Gastrocnemius medialis (tissue), 4 donors: ENCODE measurements at places on chromosomes 6 and 20.
A peak's percentile ranks its signal among the peaks of the same experiment; 100 is the strongest.

GRCh38 chr6:100913400-100914276, 32.5 kb upstream of the ASCC3 start:
- DNase-seq, result no peak

- DNase-seq, result no peak
Observed at GRCh38 chr20:56358070-56358469, 704 bp upstream of the FAM210B start.

DNA sequence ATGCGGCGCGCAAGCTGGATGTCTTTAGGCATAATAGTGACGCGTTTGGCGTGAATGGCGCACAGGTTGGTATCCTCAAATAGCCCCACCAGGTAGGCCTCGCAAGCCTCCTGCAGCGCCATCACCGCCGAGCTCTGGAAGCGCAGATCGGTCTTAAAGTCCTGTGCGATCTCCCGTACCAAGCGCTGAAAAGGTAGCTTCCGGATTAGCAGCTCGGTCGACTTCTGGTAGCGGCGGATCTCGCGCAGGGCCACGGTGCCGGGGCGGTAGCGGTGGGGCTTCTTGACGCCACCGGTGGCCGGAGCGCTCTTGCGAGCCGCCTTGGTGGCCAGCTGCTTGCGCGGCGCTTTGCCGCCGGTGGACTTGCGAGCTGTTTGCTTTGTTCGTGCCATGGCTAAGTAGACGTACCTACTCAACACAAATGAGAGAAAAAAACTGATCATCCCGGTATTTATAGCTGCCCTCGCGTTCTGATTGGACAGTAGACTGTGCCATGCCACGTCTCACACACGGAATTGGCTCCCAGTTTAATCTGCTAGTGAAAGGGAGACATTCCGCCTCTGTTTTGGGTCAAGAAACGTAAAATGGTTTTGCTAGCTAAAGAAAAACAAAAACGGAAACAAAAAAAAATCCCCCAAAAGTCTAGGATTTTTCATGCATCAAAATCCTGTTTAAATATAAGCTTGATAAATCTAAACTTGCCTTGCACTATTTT, 40.1 kb downstream of the OR2B2 start:
- no peak for DNase-seq

GRCh38 chr6:33732817-33733708, 13.6 kb downstream of the IP6K3 start:
- DNase-seq, result no peak

GRCh38 chr6:40410821-40411220, 176.3 kb downstream of the LRFN2 start:
- DNase-seq, result no peak

DNA sequence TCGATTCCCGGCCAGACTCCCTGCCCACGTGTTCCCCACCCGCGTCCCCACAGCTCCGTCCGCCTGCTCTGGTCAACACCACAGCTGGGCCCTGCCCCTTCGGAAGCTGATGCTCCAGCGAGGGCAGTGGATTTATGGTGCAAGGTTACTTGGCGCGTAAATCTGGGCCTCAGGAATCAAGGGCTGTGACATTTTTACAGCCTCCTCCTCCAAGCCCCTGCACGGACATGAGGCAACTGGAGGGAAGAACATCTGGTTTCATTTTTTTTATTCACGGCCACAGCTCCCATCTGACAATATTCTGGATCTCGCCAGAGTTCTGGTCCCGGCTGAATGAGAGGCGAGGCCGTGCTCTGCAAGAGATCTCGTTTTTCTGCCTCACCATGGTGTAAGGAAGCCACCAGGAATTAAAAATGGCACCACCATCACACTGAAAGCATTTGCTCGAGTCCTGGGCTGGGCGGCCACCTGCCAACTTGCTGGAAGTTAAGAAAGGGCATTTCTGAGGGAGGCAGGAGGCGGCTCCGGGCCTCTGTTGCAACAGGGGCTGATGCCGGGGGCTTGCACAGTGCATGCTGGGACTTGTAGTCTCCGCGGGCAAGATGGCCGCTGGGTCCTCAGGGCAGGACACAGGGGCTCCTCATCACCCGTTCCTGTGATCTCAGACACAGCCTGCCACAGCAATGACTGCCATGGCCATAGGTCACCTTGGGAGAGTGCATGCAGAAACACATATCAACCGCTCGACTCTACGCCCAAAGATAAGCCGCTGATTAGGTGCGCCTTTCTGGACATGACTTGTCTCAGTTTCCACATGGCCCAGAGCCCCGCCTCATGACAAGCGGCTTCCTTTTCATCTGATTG, 148.5 kb downstream of the LY86 start:
- DNase-seq, result peak; percentile 95

- DNase-seq, result no peak
Observed at GRCh38 chr6:2630359-2630758, 120.4 kb downstream of the MYLK4 start.

DNA sequence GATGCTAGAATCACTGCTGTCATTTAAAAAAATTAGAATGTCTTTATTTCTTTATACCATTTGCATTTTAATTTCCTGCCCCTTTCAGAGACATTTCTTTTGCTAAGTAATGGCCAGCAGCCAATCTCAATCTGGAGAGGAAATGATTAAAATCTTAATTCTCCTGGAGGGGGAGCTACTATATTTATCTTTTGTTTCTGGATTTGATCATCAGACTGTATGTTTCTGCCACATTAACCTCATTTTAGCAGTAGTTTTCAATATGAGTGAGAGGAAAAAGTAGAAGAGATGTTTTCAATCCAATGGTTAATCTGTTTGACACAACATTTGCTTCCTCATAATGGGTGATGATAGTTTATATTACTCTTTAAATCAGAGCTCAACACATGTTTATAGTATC, 138.0 kb downstream of the FUT9 start:
- no peak for DNase-seq

DNA sequence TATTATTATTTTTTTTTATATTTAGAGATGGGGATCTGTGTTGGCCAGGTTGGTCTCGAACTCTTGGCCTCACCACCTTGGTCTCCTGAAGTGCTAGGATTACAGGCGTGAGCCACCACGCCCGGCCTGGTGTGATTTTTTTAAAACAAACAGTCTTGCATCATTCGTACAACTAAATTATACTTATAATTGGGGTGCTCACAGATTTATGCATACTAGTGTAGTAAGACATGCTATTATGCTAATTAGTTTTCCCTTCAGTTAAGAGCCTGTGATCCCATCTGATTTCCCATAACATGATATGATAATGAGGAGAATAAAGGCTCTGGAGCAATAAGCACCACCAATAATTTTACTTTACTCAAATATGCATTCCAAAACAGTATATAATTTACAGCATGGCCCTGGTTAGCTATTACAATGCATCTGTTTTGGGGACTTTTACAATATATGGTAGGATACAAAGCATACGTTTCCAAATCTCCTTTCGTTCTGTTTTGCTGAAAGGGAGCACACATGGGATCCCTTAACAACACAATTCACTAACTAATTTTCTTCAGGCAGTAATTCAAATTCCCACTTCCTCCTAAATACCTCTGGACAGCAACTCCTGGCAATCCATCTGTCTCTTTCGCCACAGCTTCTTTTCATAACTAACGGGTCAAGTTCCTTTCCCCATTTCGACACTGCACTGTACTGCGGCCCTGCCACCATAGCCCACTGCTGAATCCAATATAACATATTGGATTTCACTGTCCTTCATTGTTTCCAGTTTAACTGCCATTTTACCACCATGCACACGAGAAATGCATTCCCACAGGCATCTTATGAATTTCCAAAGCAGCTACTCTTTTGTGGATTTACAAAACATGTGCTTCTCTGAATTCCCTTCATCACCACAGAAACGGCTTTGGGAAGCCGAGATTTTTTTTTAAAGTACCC, 1.7 kb downstream of the NUDT3 start:
- peak; percentile 73 for DNase-seq

GRCh38 chr6:133837801-133838349, 51.0 kb upstream of the TCF21 start:
- no peak for DNase-seq
